ENCODE measurements at places on chromosomes 2 and 18. TPM values are rescaled to one million over a fixed set of nuclear protein-coding genes. Genes with fewer than 3 reads are reported as not detected.
A peak's percentile ranks its signal among the peaks of the same experiment; 100 is the strongest.

GRCh38 chr18:79916546-79917168, 34.8 kb downstream of the SLC66A2 start:
- no peak for DNase-seq
- no peaks in the 10 kb centered on the region for H3K27me3 ChIP-seq
- H3K27ac ChIP-seq = no peak overlapping the region
- H3K36me3 ChIP-seq = peaks cover 19% of the 10 kb centered on the region
- peaks cover 22% of the 10 kb centered on the region for H3K4me1 ChIP-seq

GRCh38 chr2:224957540-224958461, 84.5 kb downstream of the DOCK10 start:
- peaks cover 84% of the 10 kb centered on the region for H3K4me1 ChIP-seq
- H3K36me3 ChIP-seq = peaks cover 18% of the 10 kb centered on the region
- no peak overlapping the region for H3K4me3 ChIP-seq

DNA sequence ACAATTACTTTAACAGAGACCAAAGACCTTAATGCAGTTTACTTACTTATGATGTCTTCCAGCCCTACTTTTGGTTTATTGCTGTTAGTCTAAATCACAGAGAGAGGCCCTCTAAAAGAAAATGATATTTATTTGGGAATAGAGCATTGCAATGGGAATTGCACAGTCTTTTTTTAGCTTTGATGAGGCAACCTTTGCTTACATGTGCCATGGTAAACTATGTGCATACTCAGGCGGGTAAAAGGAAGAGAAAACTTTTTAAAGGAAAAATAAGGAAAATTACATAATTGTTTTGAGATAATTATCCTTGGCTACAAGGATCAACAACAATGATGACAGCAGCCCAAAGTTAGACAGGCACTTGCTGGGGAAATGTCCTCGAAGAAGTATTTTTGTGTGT, 78.6 kb downstream of the EFEMP1 start:
- no peak for DNase-seq
- H3K36me3 ChIP-seq = no peaks in the 10 kb centered on the region
- H3K27ac ChIP-seq = no peak overlapping the region
- no peaks in the 10 kb centered on the region for H3K4me1 ChIP-seq
- H3K27me3 ChIP-seq = no peaks in the 10 kb centered on the region

DNA sequence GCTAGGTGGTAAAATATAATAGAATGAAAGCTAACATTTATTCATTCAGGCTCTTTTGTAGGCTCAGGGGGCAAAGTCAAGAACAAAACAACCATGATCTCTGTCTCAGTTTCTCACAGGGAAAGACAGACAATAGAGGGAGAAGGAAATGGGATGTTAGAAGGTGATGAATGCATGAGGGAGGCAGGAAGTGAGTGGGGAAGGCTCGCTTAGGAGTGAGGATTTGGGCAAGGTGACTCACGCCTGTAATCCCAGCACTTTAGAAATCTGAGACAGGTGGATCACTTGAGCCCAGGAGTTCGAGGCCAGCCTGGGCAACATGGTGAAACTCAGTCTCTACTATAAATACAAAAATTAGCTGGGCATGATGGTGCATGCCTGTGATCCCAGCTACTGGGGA, 88.4 kb downstream of the CTIF start:
- no peaks in the 10 kb centered on the region for H3K27me3 ChIP-seq
- no peaks in the 10 kb centered on the region for H3K4me1 ChIP-seq
- H3K36me3 ChIP-seq = no peaks in the 10 kb centered on the region
- no peak for DNase-seq

GRCh38 chr2:149080099-149080498, 41.6 kb downstream of the LYPD6B start:
- no peak for DNase-seq
- H3K27me3 ChIP-seq = peaks cover 6% of the 10 kb centered on the region
- no peak overlapping the region for H3K4me3 ChIP-seq
- H3K4me1 ChIP-seq = no peaks in the 10 kb centered on the region
- H3K27ac ChIP-seq = no peak overlapping the region
- H3K36me3 ChIP-seq = no peaks in the 10 kb centered on the region

DNA sequence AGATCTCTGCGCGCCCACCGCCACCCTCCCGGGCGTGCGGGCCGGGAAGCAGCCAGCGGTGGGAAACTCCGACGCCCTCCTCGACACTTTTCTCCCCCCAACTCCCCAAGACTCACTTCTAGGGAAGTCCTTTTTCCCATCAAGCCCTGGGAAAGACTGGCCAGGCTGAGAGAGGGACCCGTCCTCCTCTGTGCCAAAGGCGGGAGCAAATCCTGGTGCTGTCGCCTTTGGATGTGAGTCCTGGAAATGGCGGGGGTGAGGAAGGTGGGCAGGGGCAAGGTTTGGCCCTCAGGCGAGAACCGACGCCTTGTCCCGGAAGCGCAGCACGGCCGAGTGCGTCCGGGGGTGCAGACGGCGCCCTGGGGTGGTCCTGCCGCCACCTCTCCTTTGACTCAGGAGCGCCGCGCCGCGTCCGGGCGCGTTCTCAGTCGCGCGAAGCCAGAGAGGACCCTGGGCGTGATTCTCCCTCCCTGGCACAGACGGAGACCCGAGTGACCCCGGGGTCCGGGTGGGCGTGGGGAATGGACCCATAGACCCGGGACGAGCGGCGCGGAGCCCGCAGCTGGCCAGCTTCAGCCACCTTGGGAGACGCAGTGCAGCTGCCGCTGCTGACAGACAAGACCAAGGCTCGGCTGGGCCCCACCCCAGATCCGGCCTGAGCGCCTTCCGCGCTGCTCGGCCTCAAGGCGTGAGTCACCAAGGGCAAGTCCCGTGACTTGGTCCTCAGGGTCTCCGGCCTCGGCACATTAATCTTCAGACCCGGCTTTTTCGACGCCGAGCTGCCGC, 3.5 kb upstream of the LBX2 start:
- peaks cover 24% of the 10 kb centered on the region for H3K36me3 ChIP-seq
- H3K27ac ChIP-seq = no peak overlapping the region
- peak; percentile 58 for DNase-seq
- H3K4me1 ChIP-seq = peaks cover 54% of the 10 kb centered on the region
- peak overlapping the region; percentile 59 for H3K4me3 ChIP-seq
- H3K27me3 ChIP-seq = peaks cover 64% of the 10 kb centered on the region

CFC1 gene
- total RNA-seq = not detected

C2orf81 gene
- total RNA-seq = 2.6 TPM

CYP27A1 gene
- not detected for total RNA-seq

CPO gene
- total RNA-seq = not detected

ITSN2 gene
- 46.7 TPM for total RNA-seq

STON1 gene
- total RNA-seq = 0.57 TPM

GBX2 gene
- not detected for total RNA-seq

UGT1A5 gene
- not detected for total RNA-seq
